ENCODE measurements at places on chromosomes 16 and 17.

DNA sequence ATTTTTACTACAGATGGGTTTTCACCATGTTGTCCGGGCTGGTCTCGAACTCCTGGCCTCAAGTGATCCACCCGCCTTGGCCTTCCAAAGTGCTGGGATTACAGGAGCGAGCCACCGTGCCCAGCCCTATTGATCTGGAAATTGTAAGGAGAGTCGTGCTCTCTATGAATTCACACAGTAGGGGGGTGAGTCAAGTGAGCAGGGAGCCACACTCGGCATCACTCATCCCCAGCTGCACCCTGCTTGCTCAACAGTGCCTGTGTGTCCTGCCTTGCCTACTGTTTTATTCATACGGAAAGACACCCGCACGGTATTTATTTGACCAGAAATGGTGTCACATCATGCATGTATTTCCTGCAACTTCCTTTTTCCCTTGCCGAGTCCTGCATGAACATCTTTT lies 157.2 kb upstream of the FOXF1 start:
- H3K36me3 ChIP-seq = no peaks in the 10 kb centered on the region
- peaks cover 17% of the 10 kb centered on the region for H3K27me3 ChIP-seq
- no peak for DNase-seq
- H3K4me3 ChIP-seq = no peak overlapping the region

- H3K36me3 ChIP-seq = no peaks in the 10 kb centered on the region
- DNase-seq = no peak
- peaks cover 10% of the 10 kb centered on the region for H3K4me1 ChIP-seq
- H3K4me3 ChIP-seq = no peak overlapping the region
- H3K27me3 ChIP-seq = peaks cover 2% of the 10 kb centered on the region
- no peak overlapping the region for H3K27ac ChIP-seq
Measured at GRCh38 chr17:66241839-66242238, 12.6 kb upstream of the APOH start.

DNA sequence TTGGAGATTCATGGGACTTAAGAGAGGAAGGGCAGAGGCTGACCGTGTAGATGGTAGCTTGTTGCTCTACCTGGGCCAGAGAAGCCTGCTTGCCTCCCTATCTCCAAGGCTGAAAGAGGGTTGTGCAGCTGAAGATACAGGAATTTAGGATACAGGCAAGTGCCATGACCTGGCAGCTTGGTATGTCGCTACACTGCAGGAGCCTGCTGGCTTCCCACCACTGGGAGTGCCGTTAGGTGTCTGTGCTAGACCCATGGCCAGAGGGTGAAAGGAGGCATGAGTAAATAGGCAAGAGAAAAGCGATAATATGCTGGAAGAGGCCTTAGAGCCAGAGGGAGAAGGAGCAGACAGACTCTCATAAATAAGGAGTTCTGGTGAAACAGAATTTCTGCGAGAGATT lies 10.6 kb downstream of the NAA60 start:
- no peak for DNase-seq
- no peaks in the 10 kb centered on the region for H3K36me3 ChIP-seq
- no peak overlapping the region for H3K27ac ChIP-seq
- no peaks in the 10 kb centered on the region for H3K27me3 ChIP-seq
- H3K4me1 ChIP-seq = peaks cover 15% of the 10 kb centered on the region

DNA sequence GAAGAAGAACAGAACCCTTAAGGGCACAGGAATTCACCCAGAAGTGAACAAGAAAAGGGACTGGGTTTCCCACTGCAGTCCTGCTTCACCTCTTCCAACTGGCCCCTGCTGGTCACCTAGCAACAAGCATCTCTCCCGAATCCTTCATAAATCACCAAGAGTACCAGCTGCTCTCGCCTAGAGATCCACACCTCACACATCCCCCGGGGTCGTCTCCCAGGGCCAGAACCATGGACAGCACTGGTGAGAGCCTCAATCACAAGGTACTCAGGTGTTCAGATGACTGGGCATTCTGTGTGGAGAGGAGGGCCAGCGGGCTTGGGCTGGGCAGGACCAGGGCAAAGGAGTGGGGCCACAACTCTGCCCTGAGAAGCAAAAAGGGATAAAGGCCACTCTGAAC lies 65.9 kb downstream of the CCT6B start:
- H3K27ac ChIP-seq = no peak overlapping the region
- DNase-seq = no peak

- H3K27ac ChIP-seq = peak overlapping the region; percentile 96
- H3K36me3 ChIP-seq = no peaks in the 10 kb centered on the region
- H3K4me3 ChIP-seq = no peak overlapping the region
- peaks cover 31% of the 10 kb centered on the region for H3K4me1 ChIP-seq
- H3K27me3 ChIP-seq = no peaks in the 10 kb centered on the region
Measured at GRCh38 chr17:16286947-16287562, 66.2 kb downstream of the CENPV start.

DNA sequence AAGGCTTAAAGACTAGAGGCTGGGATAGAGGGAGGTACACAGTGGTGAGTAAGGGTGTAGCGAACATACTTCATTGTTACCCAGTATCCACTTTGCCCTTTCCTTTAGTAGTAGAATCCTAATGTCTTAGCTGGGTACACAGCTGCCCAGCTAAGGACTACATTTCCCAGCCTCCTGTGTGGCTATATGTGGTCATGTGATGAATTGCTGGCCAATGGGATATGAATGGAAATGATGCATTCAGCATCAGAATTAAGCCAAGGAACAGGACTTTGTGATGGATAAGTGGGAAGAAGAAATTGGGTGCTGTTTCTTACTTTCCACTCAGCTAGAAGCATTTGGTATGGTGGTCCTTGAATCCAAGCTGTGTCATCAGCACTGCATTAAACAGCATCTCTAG lies 55.9 kb downstream of the FOXL1 start:
- H3K36me3 ChIP-seq = no peaks in the 10 kb centered on the region
- H3K4me1 ChIP-seq = no peaks in the 10 kb centered on the region
- H3K4me3 ChIP-seq = no peak overlapping the region
- DNase-seq = no peak

- no peak for DNase-seq
- H3K36me3 ChIP-seq = no peaks in the 10 kb centered on the region
- H3K4me3 ChIP-seq = no peak overlapping the region
- H3K4me1 ChIP-seq = peaks cover 53% of the 10 kb centered on the region
- peaks cover 96% of the 10 kb centered on the region for H3K27me3 ChIP-seq
Measured at GRCh38 chr16:67157892-67158635, 1.6 kb downstream of the TRADD start.
